ENCODE measurements at places on chromosomes 7 and 10.

DNA sequence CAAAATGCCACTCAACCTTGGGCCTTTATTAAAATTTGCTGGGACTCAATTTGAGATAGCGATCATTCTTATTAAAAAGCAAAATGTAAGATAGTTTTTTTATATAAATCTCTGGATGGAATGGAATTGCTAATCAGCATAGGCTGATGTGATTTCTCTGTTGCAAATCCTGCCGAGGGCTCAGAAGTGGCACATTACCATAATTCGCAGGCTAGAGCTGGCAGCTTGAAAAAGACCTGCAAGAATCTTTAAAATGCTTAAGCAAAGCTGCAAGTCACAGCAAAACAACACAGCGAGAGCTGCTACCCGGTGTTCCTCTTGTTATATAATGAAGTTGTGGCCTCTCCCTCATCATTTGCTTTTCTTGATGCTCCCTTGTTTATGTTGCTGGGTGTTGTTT is 448.1 kb downstream of the GATA3 start:
- DNase-seq, result no peak

- DNase-seq, result no peak
Measured at GRCh38 chr10:58465629-58466028, 47.0 kb upstream of the BICC1 start.

GRCh38 chr7:134709197-134709596 is 62.5 kb downstream of the BPGM start:
- no peak for DNase-seq

DNA sequence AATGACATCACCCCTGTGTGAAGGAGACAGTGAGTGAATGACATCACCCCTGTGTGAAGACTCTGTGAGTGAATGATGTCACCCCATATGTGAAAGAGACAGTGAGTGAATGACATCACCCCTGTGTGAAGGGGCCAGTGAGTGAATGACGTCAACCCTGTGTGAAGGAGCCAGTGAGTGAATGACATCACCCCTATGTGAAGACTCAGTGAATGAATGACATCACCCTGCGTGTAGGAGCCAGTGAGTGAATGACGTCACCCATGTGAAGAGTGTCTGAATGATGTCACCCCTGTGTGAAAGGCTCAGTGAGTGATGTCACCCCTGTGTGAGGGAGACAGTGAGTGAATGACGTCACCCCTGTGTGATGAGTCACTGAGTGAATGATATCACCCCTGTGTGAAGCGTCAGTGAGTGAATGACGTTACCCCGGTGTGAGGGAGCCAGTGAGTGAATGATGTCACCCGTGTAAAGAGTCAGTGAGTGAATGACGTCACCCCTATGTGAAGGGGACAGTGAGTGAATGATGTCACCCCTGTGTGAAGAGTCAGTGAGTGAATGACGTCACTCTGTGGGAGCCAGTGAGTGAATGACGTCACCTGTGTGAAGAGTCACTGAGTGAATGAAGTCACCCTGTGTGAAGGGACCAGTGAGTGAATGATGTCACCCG is 478.1 kb downstream of the PTPRN2 start:
- DNase-seq, result peak; percentile 16

- no peak for DNase-seq
Measured at GRCh38 chr7:32241636-32242035, 171.4 kb upstream of the PDE1C start.

- DNase-seq, result no peak
Measured at GRCh38 chr10:16643502-16643901, 121.8 kb upstream of the C1QL3 start.

DNA sequence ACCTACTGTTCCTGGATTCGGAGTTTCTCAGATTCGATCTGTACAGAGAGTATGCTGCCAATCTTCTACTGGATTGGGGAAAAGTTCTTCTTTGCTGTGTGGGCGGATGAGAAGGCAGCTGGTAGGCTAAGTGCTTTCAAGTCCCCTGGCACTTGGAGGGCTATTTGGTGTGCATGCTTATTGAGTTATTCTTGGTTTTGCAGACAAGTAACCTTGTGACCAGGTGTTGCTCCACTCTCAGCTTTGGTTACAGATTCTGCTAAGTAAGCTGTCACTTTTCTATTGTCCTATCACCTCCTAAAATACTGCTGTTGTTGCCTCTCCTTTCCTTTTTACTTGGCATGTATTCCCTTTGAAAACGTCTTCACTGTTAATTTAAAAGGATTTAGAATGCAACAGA is 1375.1 kb upstream of the LRRTM3 start:
- DNase-seq, result no peak

DNA sequence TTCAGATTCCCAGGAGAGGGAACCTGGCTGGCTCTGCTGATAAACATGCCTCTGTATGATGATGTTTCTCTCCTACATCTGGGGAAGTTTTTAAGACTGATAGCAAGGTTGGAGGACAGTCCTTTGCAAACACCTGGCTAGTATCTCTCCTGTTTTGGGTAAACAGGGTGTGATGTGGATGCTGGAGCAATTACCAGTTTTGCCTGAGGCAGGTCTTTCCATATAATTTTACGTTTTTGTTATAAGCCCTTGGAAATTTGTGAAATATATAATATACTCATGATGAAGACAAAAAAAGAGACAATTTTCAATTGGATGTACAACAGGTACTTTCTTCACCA is 138.6 kb downstream of the ADAM22 start:
- DNase-seq, result no peak

GRCh38 chr7:128661446-128661845 is 10.6 kb upstream of the GARIN1A start:
- no peak for DNase-seq

DNA sequence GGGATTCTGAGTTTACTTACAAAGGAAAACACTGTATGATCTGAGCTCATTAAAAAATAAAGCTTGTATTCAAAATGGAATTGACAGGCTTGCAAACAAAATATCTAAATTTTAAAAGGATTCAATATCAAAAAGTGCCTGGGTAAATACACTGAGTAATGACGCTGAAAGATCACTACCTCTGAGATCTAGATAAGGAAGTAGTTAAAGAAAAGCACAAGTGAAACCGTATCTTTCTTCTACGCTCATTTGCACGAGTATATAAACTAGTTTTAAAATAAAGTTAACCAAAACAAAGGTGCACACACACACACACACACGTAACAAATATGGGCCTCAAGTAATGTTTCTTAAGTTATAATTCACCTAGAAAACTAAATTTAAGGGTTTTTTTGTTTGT is 93.4 kb downstream of the SNX13 start:
- no peak for DNase-seq

DNA sequence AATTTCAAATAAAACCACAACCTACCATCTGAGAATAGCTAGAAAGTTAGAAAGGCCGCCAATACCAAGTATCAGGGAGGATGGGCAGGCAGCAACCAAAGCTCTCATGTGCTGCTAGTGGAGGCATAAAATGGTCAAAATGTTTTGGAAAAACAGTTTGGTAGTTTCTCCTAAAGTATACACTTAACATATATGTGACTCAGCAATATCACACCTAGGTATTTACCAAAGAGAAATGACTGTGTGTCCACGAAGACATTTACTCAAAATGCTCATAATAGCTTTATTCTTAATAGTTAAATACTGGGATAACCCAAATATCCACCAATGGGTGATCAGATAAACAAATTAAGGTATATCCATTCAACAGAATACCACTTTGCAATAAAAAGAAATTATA is 14.3 kb downstream of the RHEB start:
- no peak for DNase-seq
